ENCODE measurements at places on chromosomes 3 and 15.

DNA sequence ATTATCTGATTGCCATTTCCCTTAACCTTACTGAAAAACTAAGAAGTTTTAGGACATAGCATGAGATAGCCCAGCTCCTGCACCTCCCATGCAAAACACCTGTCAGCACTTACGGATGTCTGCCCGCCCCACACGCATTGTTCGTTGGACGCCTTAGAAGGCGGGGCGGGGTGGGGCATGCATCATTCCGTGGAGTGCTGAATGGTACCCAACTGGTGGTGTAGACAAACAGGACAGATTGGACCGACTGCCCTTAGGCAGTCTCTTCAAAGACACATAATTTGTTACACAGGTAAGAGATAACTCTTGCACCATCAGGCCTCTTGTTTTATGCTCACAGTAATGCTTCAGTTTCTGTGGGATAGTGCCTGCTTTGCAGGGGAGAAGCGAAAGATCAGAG lies 93.8 kb downstream of the SMAD6 start:
- DNase-seq, result peak; percentile 63

DNA sequence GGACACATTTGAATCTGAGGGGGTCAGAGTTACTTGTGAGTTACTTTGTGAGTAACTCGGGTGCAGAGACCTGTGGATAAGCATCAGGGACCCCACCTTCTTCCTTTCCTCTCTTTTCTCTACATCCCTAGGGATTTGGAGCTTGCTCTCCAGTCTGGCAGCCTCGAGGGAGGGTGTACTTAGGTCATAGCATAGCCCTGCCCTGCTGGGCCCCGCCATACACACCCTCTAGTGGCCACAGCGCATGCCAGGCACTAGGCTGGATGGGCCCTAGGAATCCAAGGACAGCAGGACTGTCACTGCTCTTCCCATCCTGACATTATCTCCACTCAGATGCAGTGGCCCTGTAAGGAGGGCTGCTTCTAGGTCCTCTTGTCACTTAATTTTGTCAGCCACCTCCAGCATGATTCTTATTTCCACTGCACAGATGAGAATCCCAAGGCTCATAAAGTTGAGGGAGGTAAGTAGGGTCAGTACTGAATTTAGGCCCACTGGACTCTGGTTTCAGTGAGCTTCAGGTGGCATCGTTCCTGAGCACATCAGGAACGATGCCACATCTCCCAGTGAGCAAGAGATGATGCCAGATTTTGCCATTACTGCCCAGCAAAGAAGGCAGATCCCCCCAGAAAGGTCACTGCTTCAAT lies 3.6 kb upstream of the SMAD6 start:
- no peak for DNase-seq

DNA sequence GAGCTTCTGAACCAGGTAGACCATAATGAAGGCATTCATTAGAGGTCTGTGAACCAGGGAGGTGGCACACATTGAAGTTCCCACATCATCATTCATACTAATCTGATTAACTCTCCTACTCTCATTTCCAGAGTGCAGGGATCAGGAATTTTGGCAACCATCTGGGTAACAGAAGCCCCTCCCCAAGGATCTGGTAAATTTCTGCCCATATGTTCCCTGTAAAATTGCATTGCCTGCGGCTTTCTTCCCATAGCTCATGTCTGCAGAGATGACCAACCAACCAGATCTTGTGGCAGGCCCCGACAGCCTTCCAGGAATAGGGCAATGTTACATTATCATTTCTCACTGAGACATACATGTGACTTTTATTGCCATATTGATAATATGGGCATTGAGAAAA lies 111.4 kb upstream of the CHL1 start:
- no peak for DNase-seq

- DNase-seq, result no peak
Measured at GRCh38 chr3:32117320-32117719, 10.9 kb downstream of the GPD1L start.

DNA sequence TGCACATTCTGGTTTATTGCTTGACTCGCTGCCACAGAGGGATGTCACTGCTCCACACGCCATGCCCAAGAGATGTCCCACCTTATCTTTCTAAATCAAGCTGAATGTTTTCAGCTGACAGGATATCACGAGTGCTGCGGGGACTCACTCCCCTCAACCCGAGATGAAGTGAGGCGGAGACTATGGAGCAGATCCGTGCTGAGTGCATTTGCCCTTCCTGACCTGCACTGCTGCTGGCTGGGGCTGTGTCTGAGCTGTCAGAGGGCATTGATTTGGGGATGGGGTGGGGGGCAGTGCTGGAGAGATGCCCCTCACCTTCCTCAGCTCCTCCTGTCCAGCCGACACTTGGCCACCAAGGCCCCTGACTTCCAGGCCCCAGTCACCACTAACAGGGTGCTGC lies 40.5 kb upstream of the CSPG4 start:
- peak; percentile 68 for DNase-seq

DNA sequence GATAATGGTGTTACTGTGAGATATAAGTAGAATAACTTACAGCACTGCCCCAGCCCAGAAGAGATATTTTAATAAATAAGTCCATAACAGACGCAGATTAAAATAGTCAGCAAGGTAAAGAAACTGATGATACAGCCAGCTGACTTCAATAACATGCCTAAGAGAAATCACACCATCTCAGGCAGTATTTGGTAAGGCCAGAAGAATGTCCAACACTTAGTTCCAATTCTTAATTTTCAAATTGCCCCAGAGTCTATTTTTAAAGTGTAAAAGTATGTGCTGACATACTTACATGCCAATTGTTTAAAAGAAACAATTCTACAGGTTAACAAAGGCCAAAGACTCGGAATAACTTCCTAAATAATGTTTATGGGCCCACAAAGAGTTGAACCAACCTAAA lies 1.6 kb downstream of the GNB4 start:
- DNase-seq, result no peak

- DNase-seq, result no peak
Measured at GRCh38 chr3:153061938-153062528, 100.0 kb upstream of the RAP2B start.

GRCh38 chr3:40379674-40380306 lies 7.2 kb upstream of the ENTPD3 start:
- DNase-seq, result no peak

GRCh38 chr3:190306513-190307163 lies 15.6 kb downstream of the CLDN1 start:
- DNase-seq, result peak; percentile 48

- DNase-seq, result no peak
Measured at GRCh38 chr3:75272691-75273090, 391.4 kb upstream of the FRG2C start.

DNA sequence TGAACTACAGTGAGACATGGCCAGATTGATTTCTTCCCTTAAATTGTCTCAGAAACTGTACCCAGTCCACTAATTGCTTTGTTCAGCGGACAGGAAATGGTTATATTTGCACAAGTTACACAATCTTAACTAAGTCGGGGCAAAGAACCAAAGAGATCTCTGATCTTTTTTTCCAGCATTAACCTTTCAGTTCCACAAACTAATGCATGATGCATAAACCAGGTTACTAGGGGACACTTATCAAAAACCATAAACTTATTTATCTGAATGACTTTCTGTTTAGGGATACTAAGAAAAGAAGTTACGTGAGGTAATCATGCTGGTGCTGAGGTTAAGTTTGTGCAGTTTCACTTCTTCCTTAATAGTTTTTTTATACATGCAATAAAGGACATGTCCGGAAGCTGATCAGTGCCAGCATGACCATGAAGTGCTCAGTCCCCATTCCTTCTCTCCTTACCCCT lies 22.4 kb downstream of the FNDC3B start:
- no peak for DNase-seq

Data from lower leg skin (tissue), 4 donors.